Stimulated activated memory B cell treated with anti-CD40 and anti-IgM and Interleukin-4, amounts not matched to agents 10 μg/mL and 1 μg/mL and 100 μg/mL, for 72 hours (primary cell): ENCODE measurements at places on chromosomes 2 and 18.

DNA sequence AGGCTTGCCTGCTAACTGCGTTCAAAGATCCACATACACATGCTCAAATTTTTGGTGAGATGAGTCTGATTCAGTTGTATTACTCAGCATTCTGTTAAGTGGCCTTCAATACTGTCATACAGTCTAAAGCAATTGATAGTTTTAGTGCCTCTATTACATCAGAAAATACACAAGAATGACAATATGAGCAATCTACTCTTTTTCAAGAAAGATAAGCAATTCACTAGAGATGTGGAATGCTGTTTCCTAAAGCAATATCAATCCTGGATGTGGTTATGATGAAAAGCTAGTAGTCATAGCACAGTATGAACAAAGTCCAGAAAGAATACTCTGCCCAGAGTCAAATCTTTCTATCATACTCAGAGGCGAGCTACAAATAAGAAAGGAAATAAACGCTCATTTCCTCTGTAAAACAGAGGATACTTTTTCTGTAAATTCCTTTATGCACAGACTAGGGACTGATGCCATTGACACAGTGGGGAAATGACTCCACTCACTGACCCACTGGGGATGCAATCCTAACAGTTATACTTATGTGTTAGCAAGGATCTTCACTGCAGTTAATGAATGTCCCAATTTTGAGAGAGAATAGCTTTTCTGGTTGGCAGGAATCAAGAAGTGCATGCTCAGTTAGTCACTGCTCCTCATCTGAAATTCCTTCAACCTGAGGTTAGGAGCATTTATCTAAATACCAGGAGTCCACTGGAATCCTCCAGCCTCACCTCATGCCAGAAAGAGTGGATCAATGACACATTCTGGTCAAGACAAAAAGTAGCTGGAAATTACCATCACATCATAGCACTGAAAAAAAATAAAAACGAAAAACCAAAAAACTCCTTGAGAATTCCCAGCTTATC is 83.3 kb downstream of the PDE11A start:
- no peak for ATAC-seq

DNA sequence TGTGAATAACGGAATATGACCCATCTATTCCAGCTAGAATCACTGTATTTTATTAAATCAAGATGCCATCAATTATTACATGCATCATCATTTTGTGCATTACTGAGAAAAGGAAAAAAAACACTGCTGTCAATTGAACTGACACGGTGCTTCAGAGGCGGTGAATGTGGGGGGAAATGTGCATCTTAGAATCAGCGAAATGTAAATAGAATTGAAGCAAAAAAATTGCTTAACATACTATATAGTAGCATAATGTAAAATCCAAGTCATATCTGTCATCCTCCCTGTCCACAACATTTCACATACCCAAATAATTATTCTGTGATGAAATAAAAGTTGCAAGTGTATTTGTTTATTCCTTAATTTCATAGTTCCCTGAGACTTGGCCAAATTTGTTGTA is 84.6 kb downstream of the PRKRA start:
- no peak for ATAC-seq

GRCh38 chr2:238895891-238896600 is 48.2 kb downstream of the TWIST2 start:
- ATAC-seq: no peak

DNA sequence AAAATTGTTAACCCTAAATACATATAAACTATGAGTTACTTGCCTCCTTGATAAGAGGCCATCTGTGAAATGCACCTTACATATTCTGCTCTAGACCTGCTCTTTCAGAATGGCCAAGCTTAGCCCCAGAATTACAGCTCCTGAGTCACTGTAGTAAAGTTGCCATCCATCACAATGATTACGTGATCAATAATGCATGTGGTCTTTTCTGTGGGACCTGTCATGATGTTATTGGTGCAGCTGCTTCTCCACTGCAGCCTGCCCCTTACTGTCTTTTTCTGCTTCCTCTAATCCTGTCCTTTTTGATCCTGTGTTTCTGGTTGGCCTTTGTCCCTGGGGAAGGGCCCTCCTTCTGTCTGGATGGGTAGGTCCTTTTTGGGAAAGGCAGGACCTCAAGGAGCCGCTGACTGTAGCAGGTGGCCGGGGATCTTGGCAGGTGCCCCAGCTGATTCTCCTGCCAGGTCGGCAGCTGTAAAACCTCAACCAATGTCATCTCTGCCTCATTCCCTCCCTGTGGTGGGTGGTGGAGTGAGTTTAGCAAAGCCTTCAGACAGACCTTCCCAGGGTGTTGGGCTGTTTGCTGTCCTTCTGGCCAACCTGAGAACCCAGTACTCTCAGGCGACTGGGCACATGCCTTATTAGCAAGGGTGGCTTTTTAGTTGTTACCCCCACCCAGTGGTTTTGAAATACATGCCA is 126.2 kb upstream of the EML6 start:
- peak; percentile 47 for ATAC-seq

DNA sequence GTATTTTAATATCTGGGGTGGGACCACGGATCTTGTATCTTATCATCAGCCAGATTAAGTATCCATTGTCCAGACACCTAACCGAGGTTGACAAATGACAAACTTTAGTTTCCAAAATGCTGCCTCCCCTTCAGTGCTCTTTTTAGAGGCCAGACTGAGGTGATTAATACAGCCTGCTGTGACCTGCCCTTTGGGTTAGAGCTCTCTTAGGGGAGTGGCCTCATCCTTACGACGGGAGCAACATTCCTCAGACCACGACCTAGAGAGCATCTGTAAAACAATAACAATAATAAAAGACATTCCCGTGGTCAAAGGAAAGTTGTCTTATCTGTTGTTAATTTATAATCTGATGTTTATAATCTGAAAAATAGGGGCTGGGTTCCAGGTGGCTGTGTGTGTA is 405.3 kb downstream of the LPIN1 start:
- no peak for ATAC-seq

DNA sequence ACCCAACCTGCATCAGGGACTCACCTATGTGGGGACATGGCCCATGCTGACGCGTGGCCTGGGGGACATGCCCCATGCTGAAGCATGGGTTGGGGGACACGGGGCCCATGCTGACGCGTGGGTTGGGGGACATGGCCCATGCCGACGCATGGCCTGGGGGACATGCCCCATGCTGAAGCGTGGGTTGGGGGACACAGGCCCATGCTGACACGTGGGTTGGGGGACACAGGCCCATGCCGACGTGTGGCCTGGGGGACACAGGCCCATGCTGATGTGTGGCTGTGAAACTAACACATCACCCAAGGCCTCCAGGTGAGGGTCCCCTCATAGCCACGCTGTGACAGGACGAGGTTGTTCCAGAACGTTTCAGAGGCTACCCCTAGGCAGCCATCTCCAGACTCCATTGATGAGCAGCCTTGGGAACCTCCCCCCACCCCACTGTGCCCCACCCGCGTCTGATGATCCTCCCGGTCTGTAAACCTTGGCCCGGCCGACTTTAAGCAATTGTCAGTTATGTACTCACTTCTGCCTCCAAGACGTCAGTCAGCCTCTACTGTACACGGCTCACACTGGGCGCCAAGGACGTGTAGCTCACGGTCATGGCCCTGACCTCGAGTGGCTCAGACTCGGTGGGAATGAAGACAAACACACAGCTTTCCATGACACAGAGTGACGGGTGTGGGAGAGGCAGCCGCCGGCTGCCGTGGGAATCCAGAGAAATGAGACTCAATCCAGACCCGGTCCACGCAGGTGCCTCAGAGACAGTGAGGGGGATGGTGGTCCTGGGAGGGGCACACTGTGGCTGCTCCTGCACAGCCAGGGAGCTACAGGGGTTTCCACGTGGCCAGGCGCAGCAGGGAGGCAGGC is 50.2 kb upstream of the SLC66A3 start:
- peak; percentile 51 for ATAC-seq

- no peak for ATAC-seq
These were observed 99.9 kb upstream of the CRACDL start for GRCh38 chr2:99035920-99036319.

- peak; percentile 94 for ATAC-seq
These were observed 206.2 kb downstream of the ARL4C start for GRCh38 chr2:234290671-234291070.

GRCh38 chr18:48859311-48860268 is 91.2 kb downstream of the SMAD7 start:
- ATAC-seq: no peak

- peak; percentile 77 for ATAC-seq
These were observed 8.5 kb downstream of the STEAP3 start for GRCh38 chr2:119231975-119232665.

DNA sequence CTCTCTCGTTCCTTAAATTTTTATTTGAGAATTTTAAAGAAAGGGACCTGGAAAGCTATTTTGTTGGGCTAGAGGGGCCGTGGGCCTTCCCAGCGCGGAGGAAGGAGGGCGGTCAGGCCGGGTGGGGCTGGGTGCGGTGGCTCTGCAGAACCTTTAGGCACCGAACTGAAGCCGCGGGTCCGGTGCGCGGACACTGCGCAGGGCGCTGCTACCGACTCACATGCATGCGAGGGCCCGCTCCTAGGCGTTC is 1.6 kb upstream of the TWIST2 start:
- ATAC-seq: no peak

DNA sequence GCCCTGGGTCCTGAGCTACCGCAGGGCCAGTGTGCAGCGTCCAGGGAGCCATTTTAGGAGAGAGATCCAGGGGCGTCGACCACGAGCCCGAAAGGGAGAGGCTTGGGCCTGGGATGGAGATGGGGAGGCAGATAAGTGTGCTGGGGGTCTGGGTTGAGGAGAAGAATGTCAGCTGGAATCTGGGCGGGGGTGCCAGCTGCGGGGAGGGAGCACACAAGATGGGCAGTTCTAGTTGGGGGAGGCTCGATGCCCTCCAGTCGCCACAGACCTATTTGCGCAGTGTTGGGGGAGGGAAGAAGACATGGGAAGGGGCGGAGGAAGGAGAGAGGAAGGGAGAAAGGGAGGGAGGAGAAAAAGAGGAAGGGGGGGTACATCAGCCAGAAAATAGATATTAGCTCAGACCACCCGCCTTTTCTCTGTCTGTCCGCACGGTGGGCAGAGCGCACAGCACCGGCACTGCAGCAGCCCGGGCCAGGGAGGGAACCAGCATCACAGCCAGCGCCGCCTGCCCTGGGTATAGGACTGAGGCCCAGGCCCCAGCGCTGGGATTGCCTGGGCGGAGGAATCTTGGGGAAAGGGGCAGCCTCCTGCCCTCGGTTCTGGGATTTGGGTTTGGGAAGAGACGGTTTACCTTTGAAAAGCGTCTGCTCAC is 1.9 kb upstream of the HOXD11 start:
- no peak for ATAC-seq

- no peak for ATAC-seq
These were observed 8.1 kb downstream of the LBH start for GRCh38 chr2:30239308-30239985.

GRCh38 chr2:171490577-171490976 is 31.7 kb upstream of the CYBRD1 start:
- ATAC-seq: no peak

GRCh38 chr2:5332925-5333324 is 359.3 kb upstream of the SOX11 start:
- no peak for ATAC-seq

GRCh38 chr18:3350021-3350420 is 88.1 kb downstream of the MYL12B start:
- no peak for ATAC-seq

- ATAC-seq: no peak
These were observed 38.3 kb downstream of the MRPL33 start for GRCh38 chr2:27809761-27810241.

DNA sequence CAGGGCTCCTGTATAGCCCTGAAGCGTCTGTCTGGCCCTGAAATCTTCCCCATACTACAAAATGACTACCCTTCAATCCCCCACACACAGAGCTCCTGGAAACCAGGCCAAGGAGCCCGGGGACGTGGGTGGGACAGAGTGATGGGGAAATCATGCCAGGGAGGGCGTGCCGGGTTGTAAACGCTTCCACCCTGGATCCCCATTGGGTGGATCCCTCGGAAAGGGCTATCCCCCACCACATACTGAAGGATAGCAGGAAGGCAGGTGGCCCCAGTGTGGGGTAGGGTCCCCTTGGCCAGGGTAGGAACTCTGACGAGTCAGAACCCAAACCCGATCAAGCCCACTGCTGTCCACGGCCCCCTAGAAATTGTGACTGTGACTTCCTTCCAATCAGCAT is 91.7 kb downstream of the INHBB start:
- ATAC-seq: no peak

- ATAC-seq: no peak
These were observed 21.6 kb downstream of the KLHL23 start for GRCh38 chr2:169755083-169755870.

DNA sequence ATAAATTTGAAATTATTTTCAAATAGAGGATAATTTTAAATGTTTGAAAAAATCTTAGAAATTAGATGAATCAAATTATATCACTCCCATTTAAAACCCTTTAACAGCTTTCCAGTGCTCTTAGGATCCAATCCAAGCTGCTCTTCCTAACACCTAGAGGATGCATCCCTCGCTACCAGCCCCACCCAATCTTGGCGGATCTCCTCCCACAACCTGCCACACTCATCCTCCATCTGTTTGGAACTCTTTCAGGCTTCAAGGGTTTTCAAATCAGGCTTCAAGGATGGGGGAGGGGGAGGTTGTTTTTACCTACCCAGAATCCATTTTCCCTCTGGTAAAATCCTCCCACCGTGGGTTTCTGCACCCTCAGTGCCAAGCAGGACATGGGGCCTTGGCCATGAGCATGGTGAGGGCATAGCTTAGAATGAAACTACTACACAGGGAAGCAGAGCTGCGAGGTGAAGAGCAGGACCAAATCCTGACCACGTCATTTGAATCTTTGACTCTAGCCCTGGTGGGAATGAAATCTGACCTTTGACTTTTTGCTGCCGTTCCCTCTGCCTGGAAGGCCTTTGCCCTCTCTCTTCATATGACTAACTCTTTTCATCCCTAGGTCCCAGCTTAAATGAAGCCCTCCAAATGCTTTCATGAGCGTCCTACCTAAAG is 113.0 kb upstream of the MAPRE2 start:
- ATAC-seq: no peak

- ATAC-seq: no peak
These were observed 4.3 kb downstream of the NAB1 start for GRCh38 chr2:190653231-190653630.

DNA sequence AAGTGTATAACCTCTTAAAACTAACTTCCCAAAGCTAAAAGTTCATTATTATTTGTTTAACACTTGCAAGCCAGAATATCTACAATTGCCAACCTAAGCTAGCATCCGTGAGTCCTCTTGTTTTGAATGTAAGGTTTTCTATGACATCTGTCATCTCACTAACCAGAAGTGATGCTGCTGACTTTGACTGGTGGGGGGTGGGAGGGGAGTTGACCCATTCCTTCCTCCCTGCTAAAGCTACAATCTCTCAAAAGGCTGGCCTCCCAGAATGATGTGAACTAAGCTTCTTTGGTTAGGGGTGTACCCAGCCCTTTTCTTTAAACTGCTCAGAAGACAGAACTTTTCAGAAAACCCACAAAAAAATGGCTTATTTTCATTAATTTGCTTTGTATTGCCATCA is 280.6 kb downstream of the ZEB2 start:
- no peak for ATAC-seq

DNA sequence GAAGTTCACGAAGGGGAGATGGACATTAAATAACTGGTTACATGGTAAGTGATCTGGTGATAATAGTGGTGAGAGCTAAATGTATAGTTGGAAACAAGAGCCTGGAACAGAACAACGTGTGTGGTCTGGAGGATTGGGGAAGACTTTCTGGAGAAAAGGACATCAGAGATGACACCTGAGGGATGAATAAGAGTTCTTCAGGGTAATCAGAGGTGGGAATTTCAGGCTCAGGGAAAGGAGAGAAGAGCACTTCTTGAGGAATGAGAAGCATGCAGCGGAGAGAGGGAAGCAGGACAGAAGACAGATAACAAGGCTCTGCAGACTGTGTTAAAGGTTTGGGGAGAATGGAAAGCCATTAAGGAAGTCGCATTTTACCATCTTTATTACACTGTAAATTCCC is 450.7 kb downstream of the TNS1 start:
- no peak for ATAC-seq

- no peak for ATAC-seq
These were observed 85.7 kb downstream of the ACTR2 start for GRCh38 chr2:65313126-65313953.
